ENCODE measurements at places on chromosomes 13 and 19.

DNA sequence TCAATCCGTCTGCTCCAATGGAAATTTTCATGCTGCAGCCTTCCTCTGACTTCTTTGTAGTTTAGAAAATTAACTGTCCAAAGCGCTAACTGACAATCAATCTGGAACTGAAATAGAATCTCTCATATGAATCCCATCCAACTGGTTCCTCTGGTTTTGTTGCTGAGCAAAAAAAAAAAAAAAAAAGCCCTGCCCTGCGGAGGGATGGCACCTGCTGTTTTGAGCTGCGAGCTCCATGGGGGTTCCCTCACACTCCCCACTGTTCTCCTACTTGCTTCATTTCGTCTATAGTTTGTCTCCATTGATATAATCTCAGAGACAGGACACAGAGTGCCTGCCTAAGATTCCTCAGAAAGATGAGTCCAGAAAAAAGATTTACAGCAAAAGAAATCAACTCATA lies 33.4 kb downstream of the FAAP24 start:
- no peak for DNase-seq

- no peak for DNase-seq
Observed at GRCh38 chr19:57273014-57273413, 7.3 kb upstream of the ZNF460 start.

- no peak for DNase-seq
Observed at GRCh38 chr13:29763436-29764180, 86.8 kb downstream of the UBL3 start.

DNA sequence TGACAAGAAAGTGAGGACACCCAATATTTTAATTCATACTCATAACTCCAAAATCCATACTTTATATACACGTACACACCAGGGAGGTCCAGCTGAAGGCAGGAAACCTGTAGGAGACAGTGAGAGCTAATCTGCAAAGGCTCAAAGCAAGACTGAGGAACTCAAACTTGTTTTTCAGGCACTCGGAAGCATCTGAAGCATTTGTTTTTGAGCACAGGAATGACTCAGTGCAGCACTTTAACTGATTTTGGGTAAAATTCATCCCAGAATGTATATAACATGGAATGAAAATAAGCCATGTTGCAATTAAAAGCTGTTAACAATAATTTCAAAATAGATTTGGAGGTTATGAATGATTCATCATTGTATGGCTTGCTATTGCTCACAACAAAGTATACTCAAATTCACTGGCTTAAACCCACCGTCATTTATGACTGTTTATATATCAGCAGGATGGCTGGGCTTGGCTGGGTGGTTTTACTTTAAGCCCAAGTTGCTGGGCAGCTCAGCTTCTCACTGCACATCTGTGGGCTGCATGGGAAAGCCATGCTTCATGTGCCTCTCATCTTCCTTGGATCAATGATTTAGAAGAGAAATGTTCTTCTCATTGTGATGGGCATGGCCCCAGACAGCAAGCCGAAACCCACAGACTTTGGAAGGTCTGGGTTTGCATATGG lies 177.0 kb downstream of the RFC3 start:
- no peak for DNase-seq

- no peak for DNase-seq
Observed at GRCh38 chr13:94968040-94968756, 255.9 kb upstream of the SOX21 start.

GRCh38 chr19:1675633-1676350 lies 23.4 kb upstream of the TCF3 start:
- DNase-seq: no peak

DNA sequence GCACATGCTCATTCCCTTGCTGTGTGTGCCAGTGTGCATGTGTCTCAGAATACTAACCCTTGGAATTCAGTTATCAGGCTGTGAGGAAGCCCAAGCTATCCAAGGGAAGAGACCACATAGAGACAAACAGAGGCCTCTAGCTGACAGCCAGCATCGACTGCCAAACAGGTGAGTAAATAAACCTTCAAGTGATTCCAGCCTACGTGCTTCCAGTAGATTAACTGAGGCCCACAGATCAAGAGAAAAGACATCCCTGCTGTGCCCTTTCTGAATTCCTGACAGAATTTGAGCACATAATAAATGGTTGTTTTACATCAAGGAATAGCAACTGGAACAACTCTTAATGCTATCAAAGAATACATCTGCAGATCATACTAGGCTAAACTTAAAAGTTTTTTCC lies 17.5 kb downstream of the ZC3H13 start:
- DNase-seq: no peak

- no peak for DNase-seq
Observed at GRCh38 chr19:35204799-35205732, 23.5 kb downstream of the FAM187B start.

GRCh38 chr13:58728126-58728525 lies 1096.6 kb downstream of the PCDH17 start:
- no peak for DNase-seq

DNA sequence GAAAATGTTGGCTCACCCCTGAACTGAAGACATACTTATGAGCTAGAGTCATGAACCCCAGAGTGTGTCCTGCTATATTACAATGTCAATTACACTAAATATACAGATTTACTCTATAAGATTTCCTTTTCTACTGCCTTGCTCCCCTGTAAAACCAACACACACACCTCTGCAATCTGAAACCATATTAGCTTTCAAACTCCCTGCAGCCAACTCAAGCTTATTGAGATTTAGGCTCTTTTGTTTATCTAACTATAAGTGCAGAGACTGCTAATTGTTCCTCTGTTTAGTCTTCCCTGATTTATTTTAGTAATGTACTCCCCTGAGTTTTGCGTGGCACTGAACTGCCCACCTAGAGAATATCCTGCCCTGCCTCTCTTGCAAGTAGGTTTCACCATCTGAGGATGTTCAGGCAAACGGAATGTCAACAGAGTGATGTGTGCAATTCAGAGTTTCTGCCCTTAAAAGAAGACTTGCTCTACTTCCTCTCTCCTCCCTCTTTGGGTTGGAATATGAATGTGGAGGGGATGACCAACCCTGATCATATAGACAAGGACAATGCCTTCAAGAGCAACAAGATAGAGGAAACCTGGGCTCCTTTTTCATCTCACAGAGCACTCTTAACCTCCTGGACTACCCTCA lies 22.3 kb downstream of the FAM216B start:
- DNase-seq: no peak

GRCh38 chr19:6424195-6424938 lies at the start of gene KHSRP:
KHSRP (minus strand) TSS chr19:6424811; CDS start chr19:6424701, 110 bp downstream.
- no peak for DNase-seq

DNA sequence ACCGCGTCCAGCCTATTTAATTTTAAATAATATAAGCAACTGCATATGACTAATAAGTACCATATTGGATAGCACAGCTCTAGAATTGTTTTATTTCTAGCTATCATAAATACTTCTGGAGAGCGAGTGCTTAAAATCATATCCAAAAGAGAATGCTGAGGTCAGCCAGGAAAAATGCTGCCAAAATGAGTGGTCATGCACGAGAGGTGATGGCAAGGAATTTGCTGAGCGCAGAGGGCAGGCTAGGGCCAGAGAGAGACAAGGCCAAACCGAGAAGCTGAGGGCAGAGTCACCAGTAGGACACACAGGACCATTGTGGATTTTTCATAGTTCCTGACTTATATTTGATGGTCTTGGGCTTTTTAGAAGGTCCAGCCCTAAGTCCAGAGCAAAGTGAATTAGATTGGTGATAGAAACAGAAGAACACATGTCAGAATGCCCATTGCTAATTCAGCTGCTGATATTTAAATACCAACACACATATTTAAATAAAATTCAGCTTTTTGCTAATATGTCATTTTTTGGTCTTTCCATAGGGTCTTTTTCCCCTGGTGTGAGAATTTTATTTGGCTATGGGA lies 33.6 kb upstream of the UBL3 start:
- no peak for DNase-seq

DNA sequence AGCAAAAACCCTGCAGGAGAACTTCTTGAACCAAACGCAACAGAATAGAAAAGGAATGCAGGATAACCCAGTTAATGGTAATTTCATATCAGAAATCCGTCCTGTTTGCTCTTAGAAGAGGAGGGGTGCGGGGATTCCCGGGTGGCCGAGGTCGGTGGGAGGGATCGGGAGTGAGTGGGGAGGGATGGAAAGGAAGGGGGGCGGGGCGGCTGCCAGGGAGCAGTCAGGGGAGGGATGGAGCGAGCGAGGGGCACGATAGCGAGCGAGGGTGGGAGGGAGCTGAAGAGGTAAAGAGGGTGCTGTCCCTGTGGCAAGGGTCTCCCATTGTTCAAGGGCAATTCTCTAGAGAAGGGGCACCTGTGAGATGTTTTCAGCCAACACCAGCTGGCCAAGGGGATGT lies 26.5 kb downstream of the CD177 start:
- no peak for DNase-seq

DNA sequence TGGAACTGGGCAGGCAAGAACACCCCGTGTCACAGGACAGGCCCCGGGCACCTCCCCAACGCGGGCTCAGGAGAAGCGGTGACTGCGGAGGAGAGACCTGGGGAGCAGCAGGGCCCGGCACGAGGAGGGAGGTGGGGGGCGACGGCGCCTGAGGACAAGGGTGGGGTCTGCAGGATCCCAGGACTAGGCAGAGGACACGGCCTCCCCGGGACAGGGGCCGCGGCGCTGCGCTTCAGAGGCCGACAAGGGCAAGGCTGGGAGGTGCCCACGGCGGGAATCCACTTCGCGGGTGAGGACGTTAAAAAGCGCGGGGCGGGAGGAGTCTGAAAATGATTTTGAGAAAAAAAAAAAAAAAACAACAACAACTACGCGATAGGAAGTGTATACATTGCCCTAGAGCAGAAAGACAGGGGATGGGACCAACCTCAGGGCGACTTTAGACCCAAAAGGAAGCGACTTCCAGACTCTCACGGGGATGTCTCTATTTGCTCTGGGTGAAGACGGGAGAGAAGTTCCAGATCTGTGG lies 44.9 kb downstream of the ZNF611 start:
- DNase-seq: peak; percentile 66

DNA sequence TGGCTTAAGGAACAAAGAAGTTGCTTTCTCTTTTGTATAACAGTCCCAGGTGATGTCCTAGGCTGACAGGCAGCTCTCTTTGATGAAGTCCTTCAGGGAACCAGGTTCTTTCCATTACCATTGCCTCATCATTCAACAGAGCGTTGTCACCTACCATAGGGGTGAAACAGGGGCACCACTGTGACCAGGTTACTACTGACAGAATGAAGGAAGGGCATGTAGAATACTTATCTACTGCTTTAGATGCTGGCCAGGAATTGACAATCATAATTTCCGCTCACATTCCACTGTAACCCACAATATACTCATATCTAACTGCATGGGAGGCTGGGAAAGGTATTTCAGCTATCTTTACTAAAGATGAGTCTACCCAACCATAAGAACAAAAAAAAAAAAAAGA lies 148.0 kb upstream of the FNDC3A start:
- DNase-seq: no peak

DNA sequence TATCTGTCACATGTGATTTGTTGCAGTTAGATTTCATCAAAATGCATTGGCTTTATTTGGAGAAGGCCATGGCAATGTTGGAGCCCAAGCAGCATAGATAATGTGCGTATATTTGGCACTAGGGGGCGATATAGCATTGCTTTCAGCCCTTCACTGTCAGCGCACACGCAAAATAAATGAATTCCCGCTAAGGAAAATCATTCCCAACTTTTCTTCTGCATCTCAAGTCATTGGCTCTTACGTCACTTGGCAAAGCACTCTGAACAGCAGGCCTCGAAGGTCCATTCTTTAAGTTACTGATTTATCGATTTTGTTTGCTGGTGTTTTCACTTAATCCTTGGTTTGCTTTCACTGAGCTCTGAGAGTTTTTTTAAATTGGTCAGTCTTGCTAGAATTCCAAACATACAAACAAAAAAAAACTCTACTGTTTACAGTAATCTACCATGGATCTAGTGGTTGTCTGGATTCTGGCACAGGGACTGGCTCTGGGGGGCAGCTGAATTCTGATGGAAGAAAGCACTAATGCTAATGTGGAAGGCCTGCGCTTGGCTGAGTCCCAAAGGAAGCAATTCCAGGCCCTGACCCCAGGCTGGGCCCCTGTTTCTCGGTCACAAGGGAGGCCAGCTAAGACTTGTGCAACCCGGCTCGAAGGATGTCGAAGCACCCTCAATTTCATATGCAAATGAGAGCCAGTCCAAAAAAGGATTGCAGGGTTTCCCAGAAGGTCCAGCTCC lies 97.7 kb upstream of the IPO5 start:
- DNase-seq: peak; percentile 49

DNA sequence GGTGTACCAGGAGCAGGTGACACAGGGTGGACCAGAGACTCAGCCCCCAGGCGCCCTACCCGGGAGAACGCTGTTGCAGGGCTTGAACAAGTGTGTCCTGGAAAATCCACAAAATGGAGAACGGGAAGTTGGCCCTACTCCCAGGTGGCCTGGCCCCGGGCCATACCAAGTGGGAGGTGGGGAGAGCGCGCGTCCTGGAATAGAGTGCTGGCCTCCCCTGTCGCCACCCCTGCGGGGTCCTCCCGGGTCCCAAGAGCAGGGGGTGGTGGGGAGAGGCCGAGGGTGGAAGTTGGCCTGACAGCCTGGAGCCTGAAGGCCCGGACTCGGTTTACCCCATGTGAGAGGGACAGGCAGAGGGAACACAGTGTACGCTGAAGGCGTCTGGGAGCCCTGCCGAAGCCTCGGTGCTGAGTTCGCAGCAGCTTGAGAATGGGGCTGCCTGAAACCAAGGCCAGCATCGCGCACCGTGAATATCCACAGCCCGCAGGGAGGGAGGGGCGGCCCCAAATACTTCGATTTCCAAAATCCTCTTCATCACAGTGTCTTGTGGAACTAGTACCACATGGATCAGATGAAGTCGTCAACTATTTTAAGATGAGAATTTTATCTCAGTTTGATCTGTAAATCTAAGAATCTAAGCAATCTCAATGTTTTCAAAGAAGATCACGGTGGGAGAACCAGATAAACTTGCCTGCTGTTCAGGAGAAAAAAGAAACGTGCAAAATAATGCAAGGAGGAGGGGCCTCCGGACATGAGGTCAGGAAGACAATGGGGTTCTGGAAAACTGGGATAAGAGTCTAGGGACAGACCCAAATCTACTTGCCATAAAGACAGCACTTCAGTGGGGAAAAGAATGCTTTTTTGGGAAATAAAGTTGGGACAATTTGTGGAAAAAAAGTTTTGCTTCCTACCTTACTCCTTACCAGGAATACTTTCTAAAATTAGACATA lies 10.4 kb upstream of the KLF16 start:
- no peak for DNase-seq

- no peak for DNase-seq
Observed at GRCh38 chr19:2140138-2140569, 11.2 kb downstream of the AP3D1 start.

DNA sequence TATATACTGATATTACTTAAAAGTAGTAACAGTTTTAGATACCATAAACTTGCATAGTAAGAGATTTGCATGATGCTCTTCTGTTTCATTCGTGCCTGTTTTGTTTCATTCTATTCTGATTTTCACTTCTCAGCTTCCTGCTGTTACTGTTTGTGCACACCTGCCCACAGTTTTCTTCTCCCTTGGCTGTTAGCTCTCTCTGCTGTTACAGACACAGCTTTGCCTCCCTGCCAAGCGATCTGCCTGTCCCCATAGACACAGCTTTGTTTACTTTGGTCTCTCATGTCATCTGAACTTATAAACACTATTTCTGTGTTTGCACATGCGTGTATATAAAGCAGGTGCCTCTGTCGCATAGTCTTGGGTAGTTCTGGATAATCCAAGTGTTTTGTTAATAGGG lies 21.4 kb upstream of the UPF3A start:
- no peak for DNase-seq

All from lower lobe of right lung (tissue), 2 donors.